ENCODE measurements at places on chromosomes 6 and 20. TPM values are rescaled to one million over a fixed set of nuclear protein-coding genes. Genes with fewer than 3 reads are reported as not detected.

DNA sequence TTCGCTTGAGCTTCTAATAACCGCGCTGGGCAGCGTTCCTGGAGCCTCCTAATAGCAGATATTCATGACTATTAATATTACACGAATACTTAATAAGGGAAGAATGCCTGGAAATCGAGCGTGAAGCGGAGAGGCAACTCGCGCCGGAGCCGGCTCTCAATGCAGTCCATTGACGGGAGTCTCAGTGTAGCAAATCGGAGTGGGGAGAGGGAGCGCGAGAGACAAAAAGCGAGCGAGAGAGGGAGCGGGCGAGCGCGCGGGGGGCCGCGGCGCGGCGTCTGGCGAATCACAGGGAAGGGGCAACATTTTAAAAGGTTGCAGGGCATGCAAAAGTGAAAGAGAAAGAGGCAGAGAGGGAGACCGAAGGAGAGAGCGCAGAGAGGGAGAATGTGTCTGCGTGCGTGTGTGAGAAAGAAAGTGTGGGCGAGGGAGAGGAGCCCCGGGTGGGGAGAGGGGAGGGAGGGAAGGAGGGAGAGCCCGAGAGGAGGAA lies 2.9 kb downstream of the TFAP2A start:
- DNase-seq: no peak

GRCh38 chr20:32358883-32359632 lies 927 bp downstream of the ASXL1 start:
- peak; percentile 79 for DNase-seq

GRCh38 chr6:121664158-121664557 lies 228.7 kb downstream of the GJA1 start:
- no peak for DNase-seq

SYS1 gene
- 20.8 TPM for total RNA-seq

GRCh38 chr6:95923518-95923917 lies 92.3 kb upstream of the FUT9 start:
- no peak for DNase-seq

BANF2 gene
- not detected for total RNA-seq

DNA sequence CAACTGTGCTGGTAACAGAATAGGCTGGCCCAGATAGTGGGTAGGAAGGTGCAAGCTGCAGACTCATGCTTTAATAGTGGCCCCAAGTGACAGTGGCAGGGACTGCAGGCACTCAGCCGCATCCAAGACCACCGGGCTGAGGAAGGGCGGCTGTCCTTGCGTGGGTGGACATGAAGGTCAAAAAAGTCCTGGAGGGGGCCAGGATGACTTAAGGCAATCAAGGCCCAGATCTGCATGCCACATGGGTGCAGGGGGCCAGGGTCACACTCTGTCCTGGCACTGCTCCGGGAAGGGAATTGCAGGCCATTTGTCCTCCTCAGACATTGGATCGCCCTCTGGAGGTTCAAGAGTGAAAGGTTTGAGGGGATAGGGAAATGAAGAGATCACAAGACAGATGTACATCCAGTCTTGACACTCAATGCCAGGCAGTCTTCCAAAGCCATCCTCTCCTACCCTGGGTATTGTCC lies 10.4 kb upstream of the VNN2 start:
- peak; percentile 16 for DNase-seq

TPMT gene
- total RNA-seq: 14.1 TPM

PROKR2 gene
- not detected for total RNA-seq

DNA sequence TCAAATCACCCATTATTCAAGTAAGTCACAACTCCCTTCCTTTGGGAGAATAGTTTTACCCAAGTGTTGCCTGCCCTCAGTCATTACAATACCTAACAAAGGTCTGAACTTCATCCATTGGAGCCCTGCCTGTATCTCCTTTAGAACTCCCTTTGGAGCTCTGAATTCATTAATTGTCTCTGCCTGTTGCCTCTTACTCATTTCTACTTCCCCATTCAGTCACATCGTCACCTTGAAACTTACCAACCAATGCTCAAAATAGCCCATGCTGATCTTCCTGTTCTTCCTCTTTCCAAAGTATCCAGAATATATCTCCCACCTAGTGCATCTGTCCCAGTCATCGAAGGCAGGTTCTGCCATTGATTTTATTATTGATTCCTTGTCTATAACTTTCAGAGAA lies 120.7 kb upstream of the ADGRF1 start:
- no peak for DNase-seq

DEFB124 gene
- total RNA-seq: not detected

GRCh38 chr6:140571145-140571544 lies 1196.7 kb upstream of the CITED2 start:
- no peak for DNase-seq

DNA sequence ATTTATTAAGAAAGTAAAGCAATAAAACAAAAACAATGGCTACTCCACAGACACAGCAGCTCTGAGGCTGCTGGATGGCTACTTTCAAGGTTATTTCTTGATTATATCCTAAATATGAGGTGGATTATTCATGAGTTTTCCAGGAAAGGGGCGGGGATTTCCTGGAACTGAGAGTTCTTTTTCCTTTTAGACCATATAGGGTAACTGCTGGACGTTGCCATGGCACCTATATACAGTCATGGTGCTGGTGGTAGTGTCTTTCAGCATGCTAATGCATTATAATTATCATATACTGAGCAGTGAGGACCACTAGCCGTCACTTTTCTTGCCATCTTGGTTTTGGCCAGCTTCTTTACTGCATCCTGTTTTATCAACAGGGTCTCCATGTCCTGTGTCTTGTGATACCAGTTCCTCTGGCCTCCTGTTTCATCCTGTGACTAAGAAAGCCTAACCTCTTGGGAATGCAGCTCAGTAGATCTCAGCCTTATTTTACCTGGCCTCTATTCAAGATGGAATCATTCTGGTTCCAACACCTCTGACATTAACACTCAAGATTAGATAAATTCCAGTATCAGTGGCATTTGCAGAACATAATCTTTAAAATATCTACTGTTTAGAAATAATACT lies 32.3 kb upstream of the TRDN start:
- no peak for DNase-seq

DEFB132 gene
- total RNA-seq: not detected

GRCh38 chr6:23587582-23587981 lies 538.4 kb upstream of the NRSN1 start:
- DNase-seq: no peak

Measured in left ventricle myocardium inferior (tissue), 1 donor.